ENCODE measurements at places on chromosomes 4 and X.

- no peak for DNase-seq
Measured at GRCh38 chrX:50097071-50097470, 103.7 kb downstream of the AKAP4 start.

DNA sequence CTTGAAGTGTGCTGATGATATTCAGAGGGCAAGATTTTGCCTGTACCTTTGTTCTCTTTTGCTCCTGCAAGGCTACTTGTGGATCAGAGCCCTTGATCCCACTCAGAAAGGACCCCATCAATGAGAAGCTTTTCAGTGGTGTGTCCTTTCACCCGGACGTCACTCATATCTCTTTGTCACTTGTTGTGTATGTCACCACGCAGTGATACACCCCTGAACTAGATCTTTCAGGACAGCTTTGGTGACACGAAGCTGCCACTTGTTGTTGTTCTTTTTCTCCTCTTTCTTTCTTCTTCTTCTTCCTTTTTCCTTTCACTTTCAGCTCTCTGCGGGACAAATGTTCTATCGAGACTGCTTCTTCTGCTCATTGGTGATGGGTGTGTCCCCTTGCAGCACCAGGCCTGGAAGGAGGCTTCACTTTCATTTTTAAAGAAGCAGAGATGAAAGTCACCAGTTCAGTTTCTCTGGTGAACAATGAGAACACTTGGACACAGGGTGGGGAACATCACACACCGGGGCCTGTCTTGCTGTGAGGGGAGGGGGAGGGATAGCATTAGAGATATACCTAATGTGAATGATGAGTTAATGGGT is 83.6 kb downstream of the NBDY start:
- DNase-seq = no peak

DNA sequence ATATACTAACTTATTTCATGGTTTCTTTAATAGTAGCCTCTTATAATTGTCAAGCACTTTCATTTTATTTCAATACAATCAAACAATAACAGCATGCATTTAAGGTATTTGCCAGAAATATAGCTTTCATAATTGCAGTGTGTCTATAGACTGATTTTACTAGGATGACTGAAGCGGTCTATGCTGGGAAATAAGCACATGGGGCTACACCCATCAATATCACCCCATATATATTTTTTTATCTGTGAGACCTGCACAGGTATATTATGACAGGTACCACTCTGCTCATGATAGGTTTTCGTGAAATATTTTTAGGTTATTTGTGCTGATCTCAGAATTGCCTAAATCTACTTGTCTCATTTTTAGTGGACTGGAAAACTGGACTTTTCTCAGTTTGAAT is 229.1 kb upstream of the PITX2 start:
- DNase-seq = no peak

GRCh38 chrX:148501386-148502066 is 1.1 kb downstream of the AFF2 start:
- no peak for DNase-seq

DNA sequence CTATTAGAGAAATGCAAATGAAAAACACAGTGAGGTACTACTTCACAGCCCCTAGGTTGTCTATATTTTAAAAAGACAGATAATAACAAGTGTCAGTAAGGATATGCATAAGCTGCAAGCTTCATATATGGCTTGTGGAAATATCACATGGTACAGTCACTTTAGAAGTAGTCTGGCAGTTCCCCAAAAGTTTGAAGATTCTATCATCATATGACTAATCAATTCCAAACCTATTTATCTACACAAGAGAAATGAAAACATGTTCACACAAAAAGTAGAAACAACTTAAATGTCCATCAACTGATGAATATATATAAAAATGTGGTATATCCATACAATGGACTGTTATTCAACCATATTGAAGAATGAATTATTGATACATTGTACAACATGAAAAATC is 185.8 kb upstream of the STK26 start:
- DNase-seq = no peak

DNA sequence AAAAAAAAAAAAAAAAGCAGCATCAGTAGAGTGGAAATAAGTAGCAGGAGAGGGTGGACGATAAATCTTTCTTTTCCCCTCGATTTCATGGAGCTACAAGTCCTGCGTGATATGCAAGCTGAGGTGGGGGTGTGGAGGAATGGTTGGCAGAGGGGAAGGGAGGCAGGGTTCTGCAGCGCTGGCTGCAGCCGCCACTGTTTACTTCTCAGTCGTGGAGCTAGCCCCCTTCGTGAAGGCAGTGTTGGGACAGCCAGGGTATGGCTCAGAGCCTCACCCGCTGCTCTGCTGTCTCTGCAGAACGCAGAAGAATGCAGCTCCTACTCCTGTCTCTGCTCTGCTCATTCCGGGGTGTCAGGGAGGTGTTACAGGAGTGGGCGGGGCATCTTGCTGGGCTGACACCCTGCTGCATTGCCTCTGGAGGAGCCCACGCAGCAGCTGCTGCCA is 140.6 kb downstream of the GPM6A start:
- DNase-seq = no peak

DNA sequence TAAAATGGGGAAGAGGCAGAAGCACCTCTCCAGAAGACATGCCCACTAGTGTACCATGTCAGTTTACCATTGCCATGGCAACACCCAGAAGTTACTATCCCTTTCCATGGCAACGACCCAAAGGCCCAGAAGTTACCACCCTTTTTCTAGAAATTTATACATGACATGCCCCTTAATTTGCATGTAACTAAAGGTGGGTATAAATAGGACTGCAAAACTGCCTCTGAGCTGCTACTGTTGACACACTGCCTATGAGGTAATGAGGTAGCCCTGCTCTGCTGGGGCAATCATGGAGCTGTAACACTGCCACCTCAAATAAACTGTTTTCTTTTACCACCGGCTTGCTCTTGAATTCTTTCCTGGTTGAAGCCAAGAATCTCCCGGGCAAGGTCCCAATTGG is 13.9 kb upstream of the BEX4 start:
- DNase-seq = no peak
